ENCODE measurements at places on chromosomes 16 and 17.
A peak's percentile ranks its signal among the peaks of the same experiment; 100 is the strongest.

DNA sequence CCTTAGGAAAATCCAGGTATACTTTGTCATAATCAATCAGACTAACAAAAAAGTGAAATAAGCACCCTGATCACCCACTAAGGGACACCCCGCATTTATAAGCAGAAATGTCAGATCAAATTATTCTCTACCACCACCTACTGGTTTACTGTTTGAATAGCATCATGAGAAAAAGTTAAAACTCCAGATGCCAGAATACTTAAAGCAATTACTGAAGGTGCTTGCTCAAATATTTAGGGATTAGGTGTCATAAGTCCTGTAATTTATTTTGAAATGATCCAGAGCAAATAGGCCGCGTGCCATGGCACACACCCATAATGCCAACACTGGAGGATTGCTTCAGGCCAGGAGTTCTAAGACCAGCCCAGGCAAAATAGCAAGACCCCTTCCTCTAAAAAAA is 2.3 kb downstream of the TOP2A start:
- DNase-seq = no peak

DNA sequence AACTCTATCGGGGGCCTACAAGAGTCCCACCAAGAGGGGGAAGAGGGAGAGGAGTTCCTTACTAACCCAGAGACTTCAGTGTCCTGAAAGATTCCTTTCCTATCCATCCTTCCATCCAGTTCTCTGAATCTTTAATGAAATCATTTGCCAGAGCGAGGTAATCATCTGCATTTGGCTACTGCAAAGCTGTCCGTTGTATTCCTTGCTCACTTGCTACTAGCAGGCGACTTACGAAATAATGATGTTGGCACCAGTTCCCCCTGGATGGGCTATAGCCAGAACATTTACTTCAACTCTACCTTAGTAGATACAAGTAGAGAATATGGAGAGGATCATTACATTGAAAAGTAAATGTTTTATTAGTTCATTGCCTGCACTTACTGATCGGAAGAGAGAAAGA is 70.0 kb downstream of the CDK12 start:
- DNase-seq = no peak

- DNase-seq = no peak
Observed at GRCh38 chr17:64063088-64063487, 42.7 kb upstream of the ICAM2 start.

- DNase-seq = no peak
Observed at GRCh38 chr17:39921323-39921722, 2.9 kb upstream of the GSDMB start.

GRCh38 chr16:57627184-57627871 is 1.1 kb upstream of the ADGRG1 start:
- DNase-seq = peak; percentile 40

DNA sequence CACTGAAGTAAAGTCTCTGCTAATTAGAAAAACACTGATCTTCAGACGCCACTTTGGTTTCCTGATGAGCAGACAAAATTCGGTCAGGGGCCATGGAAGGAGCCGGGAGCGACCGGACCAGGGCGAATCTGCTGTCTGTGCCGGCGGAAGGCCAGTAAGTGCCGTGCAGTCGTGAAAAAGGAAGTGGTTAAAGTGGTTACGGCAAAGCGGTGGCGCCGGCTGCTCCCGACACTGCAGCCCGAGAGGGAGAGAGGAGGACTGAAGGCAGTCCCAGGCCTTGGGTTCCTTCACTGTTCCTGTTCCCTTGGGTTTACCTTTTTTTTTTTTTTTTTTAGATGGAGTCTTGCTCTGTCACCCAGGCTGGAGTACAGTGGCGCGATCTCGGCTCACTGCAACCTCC is 17.3 kb upstream of the HEXD start:
- no peak for DNase-seq

DNA sequence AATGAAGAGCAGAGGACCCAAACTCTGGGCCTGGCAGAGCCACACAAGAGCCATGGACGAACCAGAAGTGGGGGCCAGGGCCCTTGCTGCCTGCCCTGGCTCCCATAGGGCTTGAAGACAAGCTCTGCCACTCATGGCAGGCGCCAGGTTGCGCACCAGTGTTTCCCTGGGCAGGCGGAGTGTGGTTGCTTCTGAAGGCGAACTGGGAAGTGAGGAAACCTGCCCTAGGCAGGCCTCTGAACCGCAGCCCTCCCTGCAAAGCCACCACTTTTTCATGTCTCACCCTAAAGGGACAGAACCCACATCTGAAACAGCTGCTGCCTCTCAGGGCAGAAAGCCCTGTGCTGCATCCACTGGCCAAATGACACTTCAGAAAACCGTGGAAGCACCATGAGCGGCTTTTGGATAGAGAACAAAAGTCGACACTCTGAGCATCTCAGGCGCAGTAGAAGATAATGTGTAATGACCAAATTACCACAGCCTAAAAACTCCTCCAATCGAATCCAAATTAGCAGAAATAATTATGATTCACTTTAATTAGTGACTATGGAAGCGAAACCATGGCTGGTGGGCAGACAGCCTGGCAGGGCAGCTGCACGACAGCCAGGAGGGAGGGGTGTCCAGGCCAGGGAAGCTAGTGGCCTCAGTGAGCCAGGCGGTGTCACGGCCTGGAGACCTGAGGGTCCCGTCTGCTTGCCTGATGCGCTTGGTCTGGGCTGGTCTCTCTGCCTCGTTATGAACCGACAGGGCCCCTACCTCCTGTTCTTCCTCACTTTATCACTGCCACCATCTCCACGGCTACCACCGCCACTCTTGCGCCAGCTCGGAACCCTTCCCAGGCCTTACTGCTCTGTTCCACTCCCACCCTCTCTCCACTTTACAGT is 59.1 kb downstream of the PRMT7 start:
- DNase-seq = no peak

DNA sequence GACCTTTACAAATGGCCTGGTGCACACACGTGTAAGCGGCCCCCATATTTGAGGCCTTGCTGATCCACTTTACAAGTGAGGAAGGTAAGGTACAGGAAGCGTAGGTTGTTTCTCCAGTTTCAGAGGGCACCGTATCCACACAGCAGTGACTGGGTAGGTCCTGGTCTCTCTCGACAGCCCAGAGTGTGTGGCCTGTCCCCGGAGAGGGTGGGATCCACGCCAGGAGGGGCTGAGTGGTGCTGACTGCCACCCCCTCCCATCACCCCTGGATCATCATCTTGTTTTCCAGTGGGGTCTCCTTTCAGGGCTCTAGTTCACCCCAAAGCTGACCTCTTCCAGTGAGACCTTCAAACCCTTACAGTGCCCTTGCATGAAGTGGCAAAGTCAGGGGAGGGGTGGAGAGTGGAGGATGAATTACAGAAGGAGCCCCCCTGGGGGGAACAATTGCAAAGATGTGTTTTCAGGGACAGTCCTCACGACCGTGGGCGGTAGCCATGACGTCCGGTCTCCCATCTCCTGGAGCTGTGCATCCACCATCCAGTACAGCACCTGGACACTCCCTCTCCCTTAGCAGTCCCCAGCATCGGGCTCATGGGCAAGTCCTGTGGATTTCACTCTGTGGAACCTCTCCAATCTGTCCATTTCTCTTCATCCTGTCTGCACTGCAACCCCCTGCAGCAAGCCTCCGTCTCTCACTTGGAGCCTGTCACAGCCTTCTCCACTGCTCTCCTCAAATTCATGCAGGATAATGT is 4.5 kb upstream of the BANP start:
- no peak for DNase-seq
